ENCODE measurements at places on chromosomes 7 and 10.

DNA sequence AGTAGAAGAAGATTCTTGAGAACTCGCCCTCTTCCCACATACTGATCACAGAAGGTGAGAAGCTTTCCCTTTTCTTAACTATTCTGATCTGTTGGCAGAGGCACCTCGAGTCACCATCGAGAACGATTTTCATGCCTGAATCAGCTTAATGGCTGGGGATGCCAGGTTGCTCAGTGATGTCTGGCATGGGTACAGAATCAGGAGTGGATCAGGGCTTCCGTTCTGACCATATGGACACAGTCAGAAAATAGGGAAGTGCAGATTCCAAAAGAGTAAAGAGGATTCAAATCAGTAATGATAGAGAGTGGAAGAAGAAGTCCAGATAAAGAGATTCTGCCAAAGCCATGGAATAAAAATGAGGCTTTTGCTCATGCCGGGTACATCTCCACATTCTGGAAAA, 52.0 kb upstream of the GRB10 start:
- no peak for DNase-seq

DNA sequence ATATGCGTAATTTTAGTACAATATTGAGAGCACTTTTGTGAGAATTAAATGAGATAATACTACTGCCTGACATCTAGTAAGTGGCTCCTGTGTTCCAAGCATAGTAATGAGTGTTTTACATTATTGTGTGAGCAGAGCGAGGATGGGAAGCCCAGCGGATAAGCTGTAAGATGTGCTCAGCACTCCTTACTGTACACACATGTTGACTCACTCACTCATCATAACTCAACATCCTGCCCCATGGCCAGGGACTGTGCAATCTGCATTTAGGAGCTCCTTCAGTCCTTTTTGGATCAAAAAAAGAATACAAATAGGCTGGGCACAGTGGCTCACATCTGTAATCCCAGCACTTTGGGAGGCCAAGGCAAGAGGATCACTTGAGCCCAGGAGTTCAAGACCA, 72.9 kb upstream of the NEBL start:
- DNase-seq: no peak

GRCh38 chr7:25636168-25636567, 407.9 kb upstream of the NPVF start:
- no peak for DNase-seq

DNA sequence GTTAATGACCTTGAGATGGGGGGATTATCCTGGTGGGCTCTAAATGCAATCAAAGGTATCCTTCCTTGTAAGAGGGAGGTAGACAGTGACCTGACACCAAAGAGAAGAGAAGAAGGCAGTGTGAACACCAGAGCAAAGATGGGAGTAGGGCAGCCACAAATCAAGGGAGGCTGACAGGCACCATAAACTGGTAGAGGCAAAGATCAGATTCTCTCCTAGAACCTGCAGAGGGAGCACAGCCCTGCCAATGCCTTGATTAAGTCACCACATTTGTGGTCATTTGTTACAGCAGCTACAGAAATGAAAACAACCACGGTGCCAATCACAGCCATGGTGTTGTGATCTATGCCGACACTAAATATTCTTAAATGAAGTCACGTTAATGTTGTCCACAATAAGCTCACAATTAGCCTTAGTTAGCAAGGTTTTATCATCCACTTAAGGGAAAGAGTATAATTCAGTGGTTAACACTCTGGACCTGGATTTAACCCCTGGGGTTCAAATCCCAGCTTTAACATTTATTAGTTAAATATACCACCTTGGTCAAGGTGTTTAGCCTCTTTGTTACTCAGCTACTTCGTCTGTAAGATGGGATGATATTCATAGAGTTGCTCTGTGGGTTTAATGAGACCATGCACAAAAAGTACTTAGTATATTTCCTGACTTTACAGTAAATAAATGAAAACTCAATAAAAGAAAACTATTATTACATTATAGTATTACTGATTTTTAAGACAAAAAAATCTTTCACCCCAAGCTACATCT, 70.8 kb downstream of the SGMS1 start:
- no peak for DNase-seq

GRCh38 chr10:117411479-117412399, 36.5 kb upstream of the PDZD8 start:
- no peak for DNase-seq

DNA sequence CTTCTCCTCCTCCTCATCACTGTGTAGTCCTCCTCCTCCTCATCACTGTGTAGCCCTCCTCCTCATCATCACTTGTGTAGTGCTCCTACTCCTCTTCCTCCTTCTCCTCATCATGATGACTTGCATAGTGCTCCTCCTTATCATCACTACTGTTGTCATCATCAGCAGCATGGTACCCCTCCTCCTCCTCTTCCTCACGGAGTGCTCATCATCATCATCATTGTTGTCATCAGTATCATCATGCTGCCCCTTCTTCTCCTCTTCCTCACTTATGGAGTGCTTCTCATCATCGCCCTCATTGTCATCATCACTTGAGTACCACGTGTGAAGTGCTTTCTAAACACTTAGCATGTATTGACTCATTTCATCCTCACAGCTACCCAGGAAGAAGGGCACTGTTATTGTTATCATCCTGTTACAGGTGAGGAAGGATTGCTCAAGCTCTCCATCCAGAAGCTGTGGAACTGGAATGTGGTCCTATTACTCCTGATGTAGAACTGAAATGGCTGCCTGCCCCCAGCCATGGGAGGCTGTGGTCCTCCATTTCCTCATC, 122.8 kb upstream of the SHH start:
- no peak for DNase-seq

GRCh38 chr7:123190109-123190831, 9.5 kb downstream of the SLC13A1 start:
- no peak for DNase-seq

DNA sequence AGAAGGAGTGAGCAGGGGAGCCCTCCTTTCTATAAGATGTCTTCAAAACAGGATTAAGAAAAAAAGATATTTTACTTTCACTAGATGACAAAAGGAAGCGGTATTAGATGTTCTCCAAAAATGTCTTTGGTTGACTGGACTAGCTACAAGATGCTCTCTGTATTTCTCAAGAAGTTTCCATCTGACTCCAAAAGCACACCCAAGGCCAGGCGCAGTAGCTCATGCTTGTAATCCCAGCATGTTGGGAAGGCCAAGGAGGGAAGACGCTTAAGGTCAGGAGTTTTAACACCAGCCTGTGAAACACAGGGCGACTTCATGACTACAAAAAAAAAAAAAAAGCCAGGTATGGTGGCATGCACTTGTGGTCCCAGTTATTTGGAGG, 84.5 kb downstream of the PIP4K2A start:
- no peak for DNase-seq

DNA sequence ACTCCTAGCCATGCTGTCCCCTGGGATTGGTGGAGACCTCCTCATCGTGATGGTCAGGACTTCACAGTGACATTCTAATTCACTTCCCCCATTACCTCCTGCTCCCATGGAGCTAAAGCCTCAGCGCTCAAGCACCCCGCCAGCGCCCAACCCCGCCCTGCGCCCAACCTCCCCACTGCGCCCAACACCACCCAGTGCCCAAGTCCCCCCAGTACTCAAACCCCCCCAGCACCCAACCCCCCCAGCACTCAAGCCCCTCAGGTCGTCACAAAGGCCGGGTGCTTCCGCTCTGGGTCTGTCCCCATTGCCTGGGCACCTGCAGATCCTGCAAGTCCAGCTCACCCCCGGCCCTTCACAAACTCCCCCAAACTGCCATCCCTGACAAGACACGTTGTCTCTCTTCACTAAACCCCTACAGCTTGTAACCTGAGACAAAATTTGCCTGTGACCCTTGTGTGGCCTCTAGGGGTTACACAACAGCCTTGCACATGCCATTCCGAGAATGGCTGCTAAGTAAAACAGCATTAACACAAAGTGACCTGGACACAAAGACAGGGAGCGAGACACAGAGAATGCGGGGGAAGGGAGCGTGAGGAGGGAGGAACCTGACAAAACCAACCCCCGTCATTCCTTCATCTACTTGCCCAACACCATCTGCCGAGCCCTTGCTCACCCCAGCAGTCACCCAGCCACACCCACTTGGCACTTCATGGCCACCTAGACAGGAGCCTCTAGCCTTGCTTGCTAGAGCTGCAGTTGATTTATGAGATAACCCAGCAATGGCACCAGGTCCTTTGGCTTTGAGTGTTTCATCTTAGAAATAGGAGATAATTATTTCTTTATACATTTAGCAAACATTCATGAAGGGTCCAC, 107.8 kb downstream of the ADARB2 start:
- no peak for DNase-seq

DNA sequence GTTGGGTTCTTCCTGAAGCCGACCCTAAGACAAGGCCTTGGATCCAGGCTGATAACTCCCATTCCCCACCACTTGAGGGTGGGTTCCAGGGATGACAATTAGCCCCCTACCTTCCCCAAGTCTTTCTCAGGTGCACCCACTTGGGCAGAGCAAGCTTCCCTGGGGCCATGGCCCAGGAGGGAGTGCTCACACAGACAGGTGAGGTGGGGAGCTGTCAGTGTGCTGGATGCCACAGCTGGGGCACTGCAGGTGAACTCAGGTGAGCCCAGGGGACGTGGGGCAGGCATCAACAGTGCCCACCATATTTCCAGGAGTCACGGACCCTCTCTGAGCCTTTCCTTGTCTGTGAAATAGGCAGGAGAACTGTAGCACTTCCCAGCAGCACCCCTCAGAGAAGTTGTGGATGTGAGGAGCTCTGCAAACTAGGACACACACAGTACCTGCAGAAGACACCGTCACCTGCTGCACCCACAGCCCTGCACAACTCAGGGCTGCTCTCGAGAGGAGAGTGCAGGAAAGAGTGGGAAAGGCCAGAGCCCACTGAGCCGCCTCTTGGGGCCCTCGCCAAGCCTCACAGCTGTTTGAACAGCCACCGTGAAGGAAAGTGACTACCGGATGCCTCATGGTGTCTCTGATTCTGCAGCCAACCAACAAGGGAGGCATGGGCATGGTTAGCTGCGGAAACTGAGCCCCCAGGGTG, 17.9 kb downstream of the SH3PXD2A start:
- no peak for DNase-seq

- no peak for DNase-seq
These were observed 14.8 kb downstream of the PRKRIP1 start for GRCh38 chr7:102410918-102411317.

GRCh38 chr10:29007370-29007747, 281.5 kb upstream of the LYZL1 start:
- no peak for DNase-seq

DNA sequence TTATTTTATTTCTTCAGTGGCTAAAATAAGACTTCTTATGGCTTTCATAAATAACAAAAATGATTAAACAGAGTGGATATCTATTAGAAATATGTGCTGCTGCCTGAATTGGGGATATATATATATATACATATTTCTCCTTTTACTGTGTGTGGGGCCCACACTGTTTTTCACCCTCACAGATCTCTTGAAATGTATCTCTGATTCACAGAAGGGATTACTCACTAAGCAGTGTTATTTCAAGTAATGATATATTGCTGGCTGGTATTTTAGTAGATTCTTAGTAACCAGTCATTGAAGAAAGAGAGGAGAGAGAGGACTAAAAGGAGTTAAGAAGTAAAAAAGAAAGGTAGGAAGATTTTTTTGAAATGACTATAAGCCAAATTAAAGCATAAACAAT, 308.6 kb upstream of the NRP1 start:
- DNase-seq: no peak

GRCh38 chr10:78868456-78868855, 200.3 kb upstream of the ZMIZ1 start:
- DNase-seq: no peak

- DNase-seq: no peak
These were observed 1.6 kb downstream of the HOXA3 start for GRCh38 chr7:27150568-27151340.

GRCh38 chr7:107170051-107170915, 1.5 kb downstream of the HBP1 start:
- no peak for DNase-seq

DNA sequence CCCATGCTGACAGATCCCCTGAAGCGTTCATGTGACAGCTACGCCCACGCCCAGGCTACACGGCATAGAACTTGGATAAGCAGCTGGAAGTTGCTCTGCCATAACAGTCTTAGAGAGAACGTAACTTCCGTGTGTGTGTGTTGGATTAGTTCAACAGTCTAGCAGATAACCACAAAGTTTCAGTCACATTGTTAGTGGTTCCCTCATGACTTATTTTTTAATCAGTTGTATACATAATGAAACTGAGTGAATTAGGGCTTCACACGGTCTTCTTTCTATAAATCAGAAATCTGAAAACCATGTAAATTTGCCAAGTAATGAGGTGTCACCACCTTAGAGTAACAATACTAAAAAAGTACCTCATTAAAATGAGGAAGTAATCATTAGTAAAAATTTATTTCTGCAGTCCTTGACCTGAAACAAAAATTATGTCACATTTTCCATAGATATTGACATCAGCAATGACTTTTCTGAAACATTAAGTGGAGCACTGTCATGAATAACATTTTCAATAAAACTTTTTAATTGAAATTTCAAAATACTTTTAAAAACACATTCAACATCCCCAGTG, 21.7 kb upstream of the MACC1 start:
- no peak for DNase-seq

DNA sequence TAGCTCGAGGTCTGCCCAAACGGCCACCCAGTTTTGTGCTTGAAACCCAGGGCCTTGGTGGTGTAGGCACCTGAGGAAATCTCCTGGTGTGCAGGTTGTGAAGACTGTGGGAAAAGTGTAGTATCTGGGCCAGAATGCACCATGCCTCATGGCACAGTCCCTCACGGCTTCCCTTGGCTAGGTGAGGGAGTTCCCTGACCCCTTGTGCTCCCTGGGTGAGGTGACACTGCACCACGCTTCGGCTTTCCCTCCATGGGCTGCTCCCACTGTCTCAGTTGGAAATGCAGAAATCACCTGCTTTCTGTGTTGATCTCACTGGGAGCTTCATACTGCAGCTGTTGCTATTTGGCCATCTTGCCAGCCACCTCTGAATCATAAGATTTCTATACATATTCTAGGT, 62.4 kb upstream of the CDK6 start:
- DNase-seq: no peak

GRCh38 chr10:56604624-56605023, 243.6 kb upstream of the ZWINT start:
- DNase-seq: no peak

DNA sequence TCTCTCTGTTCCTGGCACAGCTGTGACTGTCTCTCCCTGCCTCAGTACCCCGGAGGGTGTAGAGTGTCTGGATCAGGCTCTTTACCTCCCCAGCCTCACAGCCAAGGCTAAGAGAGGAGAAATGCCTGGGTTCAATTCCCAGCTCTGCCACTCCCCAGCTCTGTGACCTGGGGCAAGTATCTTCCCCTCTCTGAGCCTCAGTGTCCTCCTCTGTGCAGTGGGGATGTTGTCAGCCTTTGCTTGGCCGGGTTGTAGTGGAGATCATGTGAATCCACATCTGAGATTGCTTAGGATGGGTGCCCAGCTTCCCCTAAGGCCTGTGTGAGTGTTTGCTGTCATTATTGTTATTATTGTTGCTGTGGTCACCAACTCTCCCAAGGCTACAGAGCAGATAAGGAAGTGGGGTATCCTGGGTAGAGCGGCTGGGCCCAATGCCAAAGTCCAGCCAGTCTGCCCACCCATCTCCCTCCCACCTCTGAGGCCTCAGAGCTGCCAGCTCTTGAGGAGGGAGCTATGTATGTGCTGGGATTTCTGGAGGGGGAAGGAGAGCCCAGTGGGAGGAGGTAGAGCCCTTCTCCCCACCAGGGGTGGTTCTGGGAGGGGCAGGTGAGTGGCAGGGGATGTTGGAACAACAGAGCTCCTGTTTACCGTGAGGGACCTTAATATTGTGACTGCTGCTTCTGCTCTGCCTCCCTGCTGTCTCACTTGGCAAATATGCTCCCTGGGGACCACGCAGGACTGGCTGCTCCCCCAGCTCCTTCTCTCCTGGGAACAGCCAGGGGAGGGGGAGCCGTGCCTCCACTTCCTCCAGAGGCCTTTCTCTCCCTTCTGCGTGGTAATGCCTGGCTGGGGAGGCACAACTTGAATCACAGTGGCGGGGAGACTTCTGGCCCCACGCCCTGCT, 170.5 kb downstream of the RPS24 start:
- no peak for DNase-seq
